NCI-H146 (cell line): ENCODE measurements at places on chromosomes 7 and 10.
A peak's percentile ranks its signal among the peaks of the same experiment; 100 is the strongest.

GRCh38 chr7:150317748-150318444 is 5.3 kb upstream of the LRRC61 start:
- no peak for DNase-seq

GRCh38 chr10:122373721-122374120 is 787 bp upstream of the PLEKHA1 start:
- peak; percentile 26 for DNase-seq

DNA sequence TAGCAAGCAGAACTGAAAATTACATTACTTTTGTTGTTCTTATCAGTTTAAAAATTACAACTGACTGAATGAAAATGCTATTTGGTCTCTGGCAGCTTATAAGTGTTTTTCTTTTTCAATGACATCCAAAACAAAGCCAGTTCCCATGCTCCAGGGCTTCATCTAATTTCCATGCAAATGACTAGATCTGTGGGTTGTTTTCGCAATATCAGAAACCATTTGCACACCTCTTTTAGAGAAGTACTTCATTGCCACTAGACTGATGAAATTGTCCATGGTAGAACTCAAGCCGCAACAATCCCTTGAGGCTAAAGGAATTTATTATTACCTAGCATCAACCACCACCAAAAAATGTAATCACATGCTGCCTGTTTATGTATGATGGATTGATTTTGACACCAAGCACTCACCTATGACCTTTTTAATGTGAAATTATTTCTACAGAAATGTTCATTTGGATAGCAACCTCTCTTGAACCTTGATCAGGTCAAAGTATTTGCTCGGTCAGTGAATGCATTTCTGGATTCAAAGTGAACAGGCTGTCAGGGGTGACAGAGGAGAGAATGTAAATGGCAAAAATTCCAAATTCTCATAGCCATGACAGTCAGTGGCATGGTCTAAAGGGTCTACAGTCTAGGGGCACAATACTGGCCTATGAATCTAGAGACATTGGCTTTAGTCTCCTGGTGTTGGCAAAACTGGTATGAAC is 769.3 kb downstream of the SORCS1 start:
- DNase-seq: no peak

- DNase-seq: no peak
These were observed 3.1 kb upstream of the CLIP2 start for GRCh38 chr7:74286131-74286530.

- DNase-seq: no peak
These were observed 44.4 kb downstream of the DNAH11 start for GRCh38 chr7:21587139-21587784.

- DNase-seq: no peak
These were observed 260.3 kb upstream of the TCERG1L start for GRCh38 chr10:131571865-131572264.

GRCh38 chr7:77415823-77416620 is at the start of gene GSAP:
GSAP (minus strand) TSS chr7:77416349; CDS start chr7:77416321, 28 bp downstream.
- peak; percentile 70 for DNase-seq

GRCh38 chr10:128627811-128628210 is 501.6 kb upstream of the MKI67 start:
- DNase-seq: no peak

GRCh38 chr7:93148727-93149126 is 542 bp upstream of the SAMD9L start:
- DNase-seq: no peak

- DNase-seq: no peak
These were observed 2.8 kb downstream of the TRAPPC14 start for GRCh38 chr7:100155553-100156317.
